ENCODE measurements at places on chromosomes 6 and 20.

GRCh38 chr6:148999501-148999900 is 252.7 kb downstream of the UST start:
- peak; percentile 68 for DNase-seq

DNA sequence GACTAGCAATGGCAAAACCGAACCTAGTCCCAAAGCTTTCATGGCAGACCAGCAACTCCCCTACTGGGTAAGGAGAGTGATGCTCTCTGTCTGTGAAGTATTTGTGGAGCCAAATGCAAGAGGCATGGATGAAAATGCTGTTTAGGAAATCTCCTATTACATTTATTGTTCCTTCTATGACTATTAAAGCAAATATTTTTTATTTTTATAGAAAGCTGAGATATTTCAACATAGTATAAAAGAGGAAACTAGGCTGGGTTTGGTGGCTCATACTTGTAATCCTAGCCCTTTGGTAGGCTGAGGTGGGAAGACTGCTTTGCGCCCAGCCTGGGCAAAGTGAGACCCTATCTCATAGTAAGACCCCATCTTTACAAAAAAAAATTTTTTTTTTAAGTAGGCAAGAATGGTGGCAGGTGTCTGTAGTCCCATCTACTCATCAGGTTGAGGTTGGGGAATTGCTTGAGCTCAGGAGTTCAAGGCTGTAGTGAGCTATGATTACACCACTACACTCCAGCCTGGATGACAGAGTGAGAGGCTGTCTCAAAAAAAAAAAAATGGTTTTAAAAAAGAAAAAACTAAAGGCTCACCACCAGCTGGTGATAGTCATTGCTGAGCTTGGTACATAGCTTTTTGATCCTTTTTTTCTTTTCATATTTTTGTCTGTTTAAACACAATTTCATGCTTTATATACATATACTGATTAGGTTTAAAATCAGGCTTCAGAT is 11.3 kb downstream of the KDM1B start:
- DNase-seq, result no peak

- peak; percentile 25 for DNase-seq
These were observed 16.3 kb downstream of the LRRC1 start for GRCh38 chr6:53811082-53811481.

DNA sequence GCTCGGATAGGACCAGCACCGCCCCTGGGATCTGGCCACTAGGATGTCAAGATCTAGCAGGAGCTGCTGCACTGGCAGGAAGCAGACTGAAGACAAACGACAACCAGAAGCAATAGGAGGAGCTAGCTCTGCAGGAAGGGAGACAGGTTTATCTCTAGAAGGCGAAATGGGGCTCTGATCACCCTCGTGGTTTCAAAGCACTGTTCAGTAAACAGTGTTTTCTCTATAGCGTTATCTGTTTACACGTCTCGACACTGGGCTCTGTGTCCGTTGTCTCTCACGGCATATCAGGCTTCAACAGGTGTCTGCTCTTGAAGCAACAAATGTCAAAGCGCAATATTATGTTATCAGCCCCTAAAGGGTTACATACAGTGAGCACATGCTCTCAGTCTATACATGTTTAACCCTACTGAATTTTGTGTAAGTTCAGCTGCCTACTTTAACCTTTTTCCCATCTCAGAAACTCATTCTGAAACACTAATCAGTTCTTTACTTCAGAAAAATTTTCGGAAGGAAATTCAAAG is 23.8 kb downstream of the TMEM14B start:
- DNase-seq, result no peak

DNA sequence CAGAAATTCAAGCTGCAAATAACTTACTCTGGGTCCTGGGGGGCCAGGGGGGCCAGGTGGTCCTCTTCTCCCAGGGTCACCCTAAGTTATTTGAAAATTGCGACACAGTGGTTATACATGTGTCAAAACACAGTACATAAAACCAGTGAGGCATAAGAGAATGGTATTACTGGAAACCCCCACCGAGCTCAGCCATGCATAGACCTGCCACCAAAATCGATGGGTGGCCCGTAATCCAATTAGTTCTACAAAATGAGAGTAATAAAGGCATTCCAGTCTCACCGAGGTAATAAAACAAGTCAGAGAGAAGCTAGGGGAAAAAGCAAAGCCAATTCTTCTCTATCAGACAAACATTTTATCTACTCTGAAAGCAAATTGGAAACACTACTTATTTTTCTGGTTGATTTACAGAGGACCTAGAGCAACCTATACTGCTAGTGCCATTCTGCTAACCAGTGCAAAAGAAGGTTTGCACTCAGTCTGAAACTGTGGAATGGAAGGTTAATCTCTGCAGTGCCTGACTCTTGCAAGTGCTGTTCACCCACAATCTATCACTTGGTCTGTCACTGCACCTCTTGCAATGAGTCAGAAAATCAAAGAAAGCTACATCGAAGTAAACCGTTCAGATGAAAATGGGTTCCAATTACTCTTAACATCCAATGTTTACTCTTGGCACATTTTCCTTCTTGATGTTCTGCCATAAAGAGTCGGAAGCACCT is 32.4 kb downstream of the COL9A1 start:
- no peak for DNase-seq

All from choroid plexus epithelial cell (primary cell).